ENCODE measurements at places on chromosomes 2 and 18.

GRCh38 chr2:125710561-125710960 lies 945.4 kb upstream of the GYPC start:
- no peak for DNase-seq

GRCh38 chr2:233369897-233370685 lies 15.8 kb downstream of the DGKD start:
- DNase-seq = no peak

DNA sequence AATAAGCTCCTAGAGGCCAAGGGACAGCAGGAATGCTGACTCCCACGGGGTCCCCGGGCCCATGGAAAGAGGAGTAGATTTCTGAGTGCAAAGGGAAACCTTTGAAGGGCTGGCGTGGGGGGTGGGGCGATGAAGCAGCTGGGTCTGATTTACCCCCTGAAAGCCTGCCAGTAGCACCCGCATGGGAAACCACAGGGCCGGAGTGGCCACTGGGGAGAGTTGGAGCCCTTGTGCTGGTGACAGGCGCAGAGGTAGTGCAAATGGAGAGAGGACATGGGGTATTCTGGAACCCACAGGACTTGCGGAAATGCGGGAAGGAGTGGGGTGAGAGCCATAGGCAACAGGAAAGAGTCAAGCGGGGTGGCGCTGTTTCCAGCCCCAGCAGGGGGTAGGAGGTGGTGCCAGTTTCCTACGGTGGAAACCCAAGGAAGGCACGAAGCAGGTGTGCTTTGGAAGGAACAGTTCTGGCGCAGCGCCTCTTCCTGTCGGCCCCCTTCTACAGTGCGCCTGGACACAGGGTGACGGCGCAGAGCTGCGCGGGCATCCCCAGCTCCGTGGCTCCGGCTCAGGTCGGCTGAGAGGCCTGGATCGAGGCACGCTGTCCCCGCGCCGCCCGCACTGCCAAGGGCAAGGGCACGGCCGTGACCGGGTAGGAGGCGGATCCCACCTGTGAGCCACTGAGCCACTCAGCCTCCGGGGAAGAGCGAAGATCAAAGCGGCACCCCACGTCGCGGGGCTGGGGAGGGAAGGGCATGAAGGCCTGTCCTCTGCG lies 149.0 kb upstream of the GLI2 start:
- no peak for DNase-seq

DNA sequence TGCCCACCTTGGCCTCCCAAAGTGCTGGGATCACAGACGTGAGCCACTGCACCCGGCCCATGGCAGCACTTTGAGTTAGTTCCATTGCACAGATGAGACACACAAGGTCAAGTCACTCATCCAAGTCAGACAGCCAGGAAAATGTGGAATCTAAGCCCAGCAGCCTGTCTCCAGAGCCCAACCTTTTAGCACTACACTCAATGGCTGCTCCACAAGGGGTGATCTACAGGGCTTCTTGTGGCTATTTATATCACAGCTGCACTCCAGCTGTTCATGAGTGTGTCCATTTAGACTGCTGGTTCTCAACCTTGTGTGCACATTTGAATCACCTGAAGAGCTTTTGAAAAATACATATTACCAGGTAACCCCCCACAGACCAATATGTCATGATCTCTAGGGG lies 72.9 kb upstream of the RPL31 start:
- no peak for DNase-seq

DNA sequence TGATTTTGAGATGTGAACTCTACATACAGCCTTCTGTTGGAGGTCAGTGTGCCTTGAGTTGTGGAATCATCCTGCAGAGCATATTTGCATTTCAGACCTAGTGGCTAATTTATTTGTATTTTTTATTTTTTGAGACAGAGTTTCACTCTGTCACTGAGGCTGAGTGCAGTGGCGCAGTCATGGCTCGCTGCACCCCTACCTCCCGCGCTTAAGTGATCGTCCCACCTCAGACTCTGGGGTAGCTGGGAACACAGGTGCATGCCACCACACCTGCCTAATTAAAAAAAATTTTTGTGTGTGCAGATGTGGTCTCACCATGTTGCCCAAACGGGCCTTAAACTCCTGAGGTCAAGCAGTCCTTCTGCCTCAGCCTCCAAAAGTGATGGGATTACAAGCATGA lies 104.4 kb downstream of the ASXL3 start:
- no peak for DNase-seq

Data from stimulated activated naive B cell treated with anti-CD40 and anti-IgM and Interleukin-4, amounts not matched to agents 10 μg/mL and 1 μg/mL and 100 μg/mL, for 72 hours (primary cell).